AML-193 (cell line): ENCODE measurements at places on chromosomes 7 and 10.

GRCh38 chr7:18541181-18541870 lies 45.8 kb downstream of the HDAC9 start:
- DNase-seq, result no peak

GRCh38 chr10:60299961-60300883 lies 89.5 kb downstream of the ANK3 start:
- DNase-seq, result no peak

DNA sequence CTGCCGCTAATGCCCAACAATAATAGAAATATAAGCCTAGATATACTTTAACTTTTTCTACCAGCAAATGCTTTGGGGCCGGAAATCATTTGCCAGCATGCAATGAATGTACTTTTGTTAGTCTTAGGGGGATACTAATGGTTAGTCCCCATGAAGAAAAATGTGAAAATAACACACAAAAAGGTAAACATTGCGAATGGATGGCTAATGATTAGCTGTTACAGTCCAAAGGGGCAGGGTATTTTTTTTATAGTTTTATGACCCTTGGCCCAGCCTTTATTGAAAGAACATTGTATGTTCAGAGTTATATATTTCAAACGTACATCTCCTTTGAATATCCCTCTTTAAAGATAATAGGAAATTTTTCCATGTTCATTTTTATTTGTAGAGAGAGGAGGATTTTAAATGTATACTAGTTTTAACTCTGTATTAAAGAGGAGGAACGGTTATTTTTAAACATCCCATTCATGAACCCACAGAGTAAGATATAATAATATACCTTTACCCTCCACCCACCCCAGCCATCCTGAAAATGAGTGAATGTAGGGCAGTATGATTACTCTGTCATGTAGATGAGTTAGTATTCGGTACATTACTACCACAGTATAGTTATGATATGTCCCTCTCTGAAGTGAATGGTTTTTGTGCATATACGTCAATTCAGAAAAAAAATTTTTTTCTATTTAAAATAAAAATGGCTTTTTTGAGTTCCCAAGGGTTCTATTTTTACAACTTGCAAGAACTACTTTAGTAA lies 63.6 kb downstream of the ARID5B start:
- DNase-seq, result no peak

GRCh38 chr7:50792342-50793119 lies 9.8 kb upstream of the GRB10 start:
- no peak for DNase-seq

DNA sequence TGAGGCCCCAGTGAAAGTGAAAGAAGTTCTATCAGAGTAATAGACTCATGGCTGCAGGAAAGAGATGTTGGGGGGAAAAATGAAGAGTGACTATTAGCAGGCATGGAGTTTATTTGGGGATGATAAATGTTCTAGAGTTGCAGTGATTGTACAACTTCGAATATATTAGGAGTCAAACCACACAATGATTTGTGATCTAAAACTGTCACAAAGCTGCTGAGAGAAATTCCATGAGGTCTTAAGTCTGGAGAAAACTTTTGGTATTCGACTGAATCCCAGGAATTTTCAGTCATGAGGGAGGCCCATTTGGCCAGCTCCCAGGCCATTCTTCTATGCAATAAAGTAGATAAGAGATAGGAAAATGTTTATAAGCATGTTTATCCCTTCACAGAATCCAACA lies 55.9 kb upstream of the UNC5B start:
- DNase-seq, result no peak

DNA sequence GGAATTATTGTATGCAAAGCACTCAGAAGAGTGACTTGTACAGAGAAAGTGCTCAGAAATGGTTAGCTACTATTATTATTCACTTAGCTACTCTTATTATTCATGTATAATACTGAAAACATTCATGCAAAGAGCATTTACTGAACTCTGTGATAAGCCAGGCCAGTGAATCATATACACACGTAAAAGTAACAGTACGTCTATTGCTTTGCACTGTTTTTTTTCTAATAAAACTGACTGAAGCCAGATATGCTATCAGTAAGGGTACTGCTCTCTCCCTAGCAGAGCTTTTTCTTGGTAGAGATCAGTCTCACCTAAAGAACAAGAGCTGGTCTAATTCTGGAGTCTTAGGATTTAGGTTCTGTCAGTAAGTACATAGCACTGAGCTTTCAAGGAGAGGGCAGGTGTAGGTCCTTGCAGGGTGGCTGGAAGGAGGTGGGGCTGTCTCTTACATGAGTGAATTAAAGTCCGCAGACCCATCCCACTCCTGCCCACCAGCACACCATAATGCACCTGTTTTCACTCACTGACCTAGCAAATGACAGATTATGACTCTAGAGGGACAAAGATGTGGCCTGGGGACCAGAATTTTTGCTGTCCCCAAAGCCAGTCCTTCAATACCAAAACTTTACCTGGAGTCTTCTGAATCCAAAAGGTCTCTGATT lies 145.9 kb downstream of the ARID5B start:
- no peak for DNase-seq
